NCI-H1105 (cell line): ENCODE measurements at places on chromosomes 2 and 18.

DNA sequence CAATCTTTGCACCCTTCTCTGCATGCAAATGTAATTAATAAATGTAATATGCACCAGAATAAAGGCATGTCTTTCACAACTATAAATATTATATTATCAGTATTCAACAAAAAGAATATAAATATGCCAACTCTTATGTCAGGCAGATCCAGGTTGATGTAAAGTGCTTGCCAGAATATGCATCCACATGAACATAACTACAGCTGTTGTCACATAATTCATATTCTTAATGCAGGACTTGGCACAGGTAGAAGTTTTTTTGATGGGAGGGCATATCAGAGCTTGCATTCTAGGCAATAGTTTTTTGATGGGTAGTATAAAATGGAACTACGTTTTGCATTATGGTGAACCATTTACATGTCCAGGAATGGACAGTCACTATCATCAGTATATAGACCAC, 544.3 kb downstream of the ZNF804A start:
- DNase-seq = peak; percentile 14

- peak; percentile 34 for DNase-seq
Measured at GRCh38 chr2:17878281-17879136, at the start of gene KCNS3. Gene KCNS3, plus strand, starts transcription at chr2:17878667. Its CDS starts 52,342 bp downstream, at chr2:17931009.

GRCh38 chr18:56639104-56639381, 651 bp upstream of the TXNL1 start:
- DNase-seq = no peak

GRCh38 chr2:176819306-176819705, 393.3 kb upstream of the HNRNPA3 start:
- DNase-seq = no peak
